Fibroblast of the aortic adventitia (primary cell): ENCODE measurements at places on chromosomes 3 and 15.

DNA sequence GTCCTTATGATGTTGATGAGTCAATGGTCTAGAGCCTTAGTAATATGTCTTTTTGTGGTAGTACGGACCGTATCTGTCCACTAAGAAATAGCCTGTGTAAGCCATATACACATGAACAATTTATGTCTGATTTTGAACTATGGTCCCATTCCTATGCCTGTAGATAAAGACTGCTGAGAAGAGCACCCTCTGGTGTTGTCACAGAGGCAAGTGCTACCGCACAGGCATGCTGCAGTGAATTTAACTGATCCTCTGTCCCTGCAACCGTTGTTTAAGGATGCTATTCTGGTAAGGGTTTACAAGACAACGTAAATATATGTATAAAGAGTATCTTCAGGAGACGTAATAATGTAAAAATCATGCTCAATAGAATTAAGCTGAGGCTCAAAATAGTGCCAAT is 170.7 kb downstream of the UBE3A start:
- DNase-seq: no peak

GRCh38 chr15:57111002-57111401 is 192.6 kb downstream of the TCF12 start:
- DNase-seq: no peak

DNA sequence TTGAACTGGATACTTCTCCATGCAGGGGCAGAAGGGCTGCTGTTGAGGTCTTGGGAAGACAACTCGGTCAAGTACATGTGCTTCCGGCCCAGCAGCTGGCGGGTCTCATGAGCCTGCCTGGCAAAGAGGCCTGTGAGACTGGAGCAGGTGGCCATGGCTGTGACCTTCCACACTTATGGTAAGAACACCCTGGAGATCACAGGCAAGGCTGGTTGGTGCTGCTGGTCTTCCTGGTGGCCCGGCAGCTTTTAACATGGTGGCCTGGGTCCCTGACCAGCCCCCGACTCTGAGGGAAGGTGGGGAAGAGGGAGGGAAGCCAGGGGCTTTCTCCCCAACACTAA is 15.4 kb downstream of the CHRD start:
- DNase-seq: no peak

GRCh38 chr3:49727924-49728361 is 4.2 kb upstream of the GMPPB start:
- DNase-seq: no peak

DNA sequence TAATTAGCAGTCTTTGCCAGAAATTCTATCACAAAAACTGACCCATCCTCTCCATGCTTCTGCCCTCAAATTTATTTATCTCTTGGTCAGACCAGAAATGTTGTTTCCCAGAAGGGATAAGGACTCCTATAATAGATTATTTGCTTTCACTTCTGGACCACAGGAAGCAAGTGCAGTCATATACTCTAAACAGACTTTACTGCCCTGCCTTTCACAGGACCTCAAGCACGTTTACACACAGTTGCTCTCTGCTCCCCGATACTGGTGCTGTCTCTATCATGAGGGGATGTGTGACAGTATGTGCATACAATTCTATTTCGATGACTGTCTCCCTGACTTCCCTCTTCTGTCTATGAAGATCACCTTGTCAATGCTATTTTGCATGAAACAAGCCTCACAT is 205.5 kb upstream of the TGFBR2 start:
- DNase-seq: no peak

DNA sequence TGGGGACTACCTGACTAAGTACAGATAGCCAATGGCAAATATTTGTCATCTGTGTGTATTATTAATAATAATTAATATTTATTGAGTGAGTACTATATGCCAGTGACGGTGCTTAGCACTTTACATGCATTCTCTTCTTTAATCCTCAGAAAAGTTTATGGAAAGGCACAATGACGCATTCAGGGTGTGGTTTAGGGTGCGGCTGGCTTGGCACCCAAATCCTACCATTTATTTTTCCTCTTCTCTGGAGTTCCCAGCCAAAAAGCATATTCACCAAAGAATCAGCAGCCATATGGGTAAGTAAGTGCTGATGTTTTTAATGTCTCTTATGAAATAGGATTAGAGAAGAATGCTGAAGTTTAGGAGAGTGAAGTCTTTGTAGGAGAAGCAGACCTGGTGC is 140.4 kb upstream of the TP63 start:
- peak; percentile 77 for DNase-seq

DNA sequence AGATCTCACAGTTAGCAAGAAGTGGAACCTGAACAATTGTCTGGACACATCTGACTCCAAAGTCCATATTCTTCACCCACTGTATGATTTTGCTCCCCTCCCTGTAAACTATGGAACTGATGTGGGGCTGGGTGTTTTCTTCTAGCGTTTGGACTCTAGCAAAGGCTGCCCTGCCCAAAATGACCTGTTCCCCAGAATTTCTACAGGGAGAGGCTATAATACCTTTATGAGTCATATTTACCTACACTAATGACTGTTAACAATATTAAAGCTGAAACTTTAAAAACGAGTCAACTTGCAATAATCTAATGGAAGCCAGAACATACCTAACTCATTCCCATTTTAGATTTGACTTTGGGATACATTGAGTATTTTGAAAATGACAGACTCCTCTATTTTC is 531.2 kb upstream of the CFAP20DC start:
- no peak for DNase-seq

- peak; percentile 22 for DNase-seq
These were observed 239.6 kb downstream of the GBE1 start for GRCh38 chr3:81521855-81522254.

- peak; percentile 3 for DNase-seq
These were observed 509.3 kb downstream of the ROBO1 start for GRCh38 chr3:79258479-79258878.

- DNase-seq: no peak
These were observed 65.5 kb downstream of the PLCL2 start for GRCh38 chr3:16950282-16950681.

DNA sequence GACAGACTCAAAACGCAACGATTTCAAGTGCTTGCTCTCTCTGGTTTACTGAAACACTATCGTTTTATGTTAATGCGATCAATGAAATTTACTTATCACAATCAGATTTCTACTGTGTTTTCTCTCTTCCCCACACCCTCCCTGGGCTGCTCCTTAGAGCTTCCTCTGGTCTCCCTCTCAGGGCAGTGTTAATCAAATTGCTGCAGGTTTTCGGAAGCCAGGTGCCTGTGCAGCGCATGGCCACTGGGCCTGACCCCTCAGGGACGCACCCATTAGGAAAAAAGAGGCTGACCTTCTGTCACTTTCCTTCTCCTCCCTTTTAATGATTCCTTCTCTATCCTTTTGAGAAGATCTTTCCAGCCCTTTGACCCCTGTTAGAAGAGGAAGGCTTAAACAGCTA is 134.5 kb upstream of the ONECUT1 start:
- no peak for DNase-seq

- DNase-seq: no peak
These were observed 34.5 kb upstream of the SKOR1 start for GRCh38 chr15:67790610-67791319.

DNA sequence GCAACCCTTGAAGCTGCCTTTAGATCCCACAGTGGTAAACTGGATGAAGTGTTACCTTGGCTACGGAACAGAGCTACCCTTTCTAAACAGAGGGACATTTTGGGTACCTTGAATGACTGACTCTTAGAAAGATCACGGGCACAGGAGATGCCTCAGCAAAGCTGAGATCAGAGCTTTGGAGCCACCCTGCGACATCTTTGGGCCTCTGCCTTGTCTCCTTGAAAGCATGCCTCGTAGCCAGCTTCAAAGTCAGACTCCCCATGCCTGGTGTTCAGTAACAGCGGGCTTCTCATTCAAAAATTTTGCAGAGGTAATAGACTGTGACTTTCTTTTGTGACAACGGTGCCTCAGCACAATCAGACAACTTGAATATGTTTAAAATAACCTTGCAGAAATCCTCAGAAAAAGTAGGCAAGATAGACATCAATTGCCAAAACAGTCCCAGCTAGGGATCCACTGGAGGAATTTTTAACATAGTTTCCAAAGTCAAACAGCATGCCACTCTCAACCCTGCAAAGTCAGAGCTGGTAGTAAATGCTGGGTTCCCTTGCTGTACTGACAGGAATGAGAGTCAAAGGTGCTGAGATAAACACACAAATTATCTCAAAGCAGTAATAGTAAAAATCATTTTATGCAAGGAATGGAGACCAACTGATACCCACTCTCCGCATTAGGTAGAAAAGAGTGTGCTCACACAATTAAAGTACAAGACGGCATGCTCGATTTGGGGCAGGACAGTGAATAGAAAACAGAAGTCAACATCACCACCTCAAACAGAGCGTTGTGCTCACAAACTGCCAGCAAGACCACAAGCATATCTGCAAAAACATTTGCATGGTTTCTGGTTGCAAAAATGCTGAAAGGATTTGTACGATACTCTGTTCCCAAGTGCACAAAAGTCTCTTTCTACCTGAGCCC is 82.1 kb downstream of the MYO1E start:
- DNase-seq: no peak

DNA sequence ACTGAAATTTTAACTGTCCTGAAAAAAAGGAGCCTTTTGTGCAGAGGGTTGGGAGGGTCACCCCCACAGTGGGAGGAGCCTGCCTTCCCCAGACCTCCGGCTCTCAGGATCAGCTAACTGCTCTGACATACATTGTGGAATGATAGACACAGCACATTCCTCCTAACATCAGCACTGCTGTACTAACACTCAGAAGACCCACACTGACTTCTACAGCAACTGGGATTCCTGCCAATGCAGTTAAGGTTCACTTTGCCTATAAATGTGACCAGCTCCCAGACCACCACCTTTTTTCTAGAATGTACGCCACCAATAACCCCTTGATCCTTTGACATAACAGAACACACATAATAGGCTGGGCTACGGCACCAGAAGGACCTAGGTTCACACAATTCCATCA is 3.2 kb downstream of the CPEB1 start:
- no peak for DNase-seq

- DNase-seq: peak; percentile 72
These were observed 14.2 kb downstream of the GRIP2 start for GRCh38 chr3:14525685-14526631.

DNA sequence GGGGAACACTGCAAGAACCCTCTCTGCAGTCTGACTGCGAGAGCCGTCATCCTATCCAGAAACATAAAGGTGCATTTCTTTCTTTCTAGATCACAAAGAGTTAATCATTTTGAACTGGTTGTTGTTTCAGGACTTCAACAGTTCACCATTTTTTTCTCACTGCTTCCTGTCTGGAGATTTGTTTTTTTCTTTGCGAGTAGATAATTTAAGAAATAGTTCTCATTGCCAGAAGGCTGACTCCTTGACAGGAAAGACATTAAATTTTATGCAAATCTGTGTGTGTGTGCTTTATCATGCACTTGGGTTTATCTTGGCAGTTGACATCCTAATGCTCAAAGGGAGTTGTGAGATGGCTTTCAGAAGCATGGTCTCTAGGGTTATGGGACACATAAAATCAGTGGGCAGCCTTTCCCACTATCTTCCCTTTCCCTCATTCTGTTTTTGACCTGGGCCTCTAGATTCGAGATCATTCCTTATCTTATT is 123.5 kb upstream of the TBL1XR1 start:
- DNase-seq: peak; percentile 67

DNA sequence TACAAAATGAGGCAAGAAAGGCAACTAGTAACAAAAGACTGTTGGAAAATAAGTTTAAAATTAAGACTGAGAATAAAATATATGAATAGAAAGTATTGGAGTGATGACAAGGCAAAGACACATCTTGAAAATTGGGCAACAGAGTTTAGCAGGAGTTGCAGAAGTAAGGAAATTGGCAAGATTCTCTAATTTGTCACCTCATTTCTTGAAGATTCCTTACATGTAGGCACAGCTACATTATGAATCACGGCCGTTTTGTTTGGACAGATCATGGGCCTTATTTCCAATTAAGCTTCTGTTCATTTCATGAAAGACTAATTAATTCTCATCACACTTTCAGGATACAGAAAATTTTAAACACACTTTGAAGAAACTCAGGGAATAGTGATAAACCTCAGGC is 170.1 kb downstream of the ROBO1 start:
- DNase-seq: no peak

DNA sequence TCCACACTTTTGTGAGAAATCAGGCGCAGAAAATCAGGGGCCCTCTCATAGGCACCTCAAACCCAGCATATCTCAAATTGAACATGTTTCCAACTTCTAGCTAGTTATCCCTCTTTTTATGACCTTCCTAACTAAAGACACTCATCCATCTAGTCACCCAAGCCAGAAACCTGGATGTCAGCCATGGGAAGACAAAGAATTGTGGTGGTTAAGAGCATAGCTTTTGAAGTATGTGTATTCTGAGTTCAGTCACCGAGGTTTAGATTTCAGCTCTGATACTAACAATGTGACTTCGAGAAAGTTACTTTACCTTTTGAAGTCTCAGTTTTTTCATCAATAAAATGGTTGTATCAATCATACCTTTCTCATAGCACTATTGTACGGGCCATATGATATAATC is 495.5 kb downstream of the NLGN1 start:
- DNase-seq: peak; percentile 14

DNA sequence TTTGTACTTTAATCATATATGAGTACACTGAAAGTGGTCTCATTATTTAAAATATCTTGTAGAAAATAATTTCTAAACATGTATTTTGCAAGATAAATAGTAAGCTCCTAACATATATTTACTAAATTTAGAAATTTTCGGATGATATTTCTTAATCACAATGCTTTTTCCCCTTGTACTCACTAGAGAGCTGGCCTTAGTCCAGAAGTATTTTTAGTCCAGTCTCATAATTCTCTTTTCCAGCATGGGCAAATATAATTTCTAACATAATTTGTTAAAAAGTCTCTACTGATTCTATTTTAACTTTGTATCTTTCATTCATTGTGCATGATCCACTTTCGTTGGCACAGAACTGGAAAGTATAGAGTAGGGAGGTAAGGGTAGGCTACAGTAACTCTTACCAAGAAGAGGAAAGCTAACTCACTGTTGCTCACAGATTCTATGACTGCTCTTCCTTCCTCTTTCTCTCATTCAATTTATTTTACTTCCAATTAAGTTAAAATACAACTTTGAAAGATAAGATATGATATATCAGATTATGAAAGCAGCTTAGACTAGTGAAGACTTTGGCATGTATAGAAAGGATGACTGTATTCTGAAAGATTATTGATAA is 39.3 kb downstream of the FGF7 start:
- DNase-seq: peak; percentile 51

GRCh38 chr3:72848703-72849081 is 447 bp upstream of the SHQ1 start:
- peak; percentile 34 for DNase-seq

DNA sequence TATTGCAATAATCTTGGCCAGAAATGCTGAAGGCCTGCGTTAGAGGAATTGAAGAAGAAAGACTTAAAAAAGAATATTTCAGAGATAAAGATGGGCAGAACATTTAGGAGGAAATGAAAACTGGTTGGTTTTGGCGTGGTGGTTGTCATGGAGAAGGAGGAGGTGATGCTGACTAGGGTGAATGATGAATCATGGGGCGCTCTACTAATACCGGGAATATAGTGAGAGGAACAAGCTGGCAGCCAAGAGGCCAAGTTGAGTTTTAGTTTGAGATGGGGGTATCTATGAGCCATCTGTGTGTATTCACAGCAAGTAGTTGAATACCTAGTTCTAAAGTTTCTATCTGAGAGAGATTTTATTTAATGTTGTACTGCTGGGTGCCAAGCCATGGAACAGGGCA is 6.8 kb upstream of the GAP43 start:
- no peak for DNase-seq
